Epithelial cell of esophagus (primary cell): ENCODE measurements at places on chromosomes 4 and X.

- no peak for DNase-seq
Observed at GRCh38 chr4:111649308-111649707, 495.9 kb upstream of the FAM241A start.

- DNase-seq, result no peak
Observed at GRCh38 chrX:9899640-9900111, 67.5 kb upstream of the CLDN34 start.

DNA sequence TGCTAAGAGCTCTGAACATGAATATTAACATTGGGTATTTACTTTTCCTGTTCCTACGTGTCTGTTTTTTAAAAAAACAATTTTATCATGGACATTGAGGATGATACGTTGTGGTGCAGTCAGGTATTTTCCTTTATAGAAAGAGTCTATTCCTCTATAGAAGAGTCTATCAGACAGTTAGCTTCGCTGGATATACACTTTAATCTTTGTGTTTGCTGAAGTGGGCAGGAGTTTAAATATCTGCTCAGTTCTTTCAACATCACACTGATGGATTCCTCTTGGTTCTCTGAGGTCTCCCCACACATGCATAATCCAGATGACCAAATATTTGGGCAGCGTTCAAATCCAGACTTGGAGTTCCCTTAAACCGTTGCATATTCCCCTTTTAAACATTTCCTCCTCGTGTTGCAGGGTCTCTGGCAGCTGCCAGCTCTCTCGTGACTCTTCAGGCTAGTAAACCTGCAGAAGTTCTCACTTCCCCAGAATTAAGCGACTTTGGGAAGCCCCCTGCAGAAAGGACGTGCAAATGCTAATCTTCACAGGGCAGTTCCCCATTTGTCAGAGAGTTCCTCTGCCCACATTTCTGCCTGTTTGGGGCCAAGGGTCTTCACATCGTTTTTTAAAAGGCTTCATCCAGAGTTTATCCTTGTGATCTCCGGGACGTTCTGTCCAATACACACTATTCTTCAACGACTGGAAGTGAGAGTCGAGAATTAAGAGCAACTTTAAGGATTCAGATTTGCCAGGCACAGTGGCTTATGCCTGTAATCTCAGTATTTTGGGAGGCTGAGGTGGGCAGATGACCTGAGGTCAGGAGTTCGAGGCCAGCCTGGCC is 20.5 kb upstream of the DHRSX start:
- no peak for DNase-seq

DNA sequence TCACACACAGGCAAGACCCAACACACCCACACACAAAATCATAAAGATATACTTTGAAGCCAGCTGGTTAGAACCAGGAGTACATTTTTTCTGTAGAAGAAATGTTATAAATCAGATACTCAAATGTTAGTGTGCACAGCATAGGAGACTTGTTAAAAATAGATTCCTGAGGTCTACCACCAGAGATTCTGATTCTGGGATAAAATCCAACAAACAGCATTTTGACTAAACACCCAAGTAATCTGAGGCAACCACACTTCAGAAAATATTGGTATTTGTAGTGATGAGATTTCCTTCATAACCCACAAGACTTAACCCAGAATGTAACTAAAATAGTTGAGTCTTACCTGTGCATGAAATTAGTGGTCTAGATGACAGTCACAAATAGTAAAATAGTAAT is 301.8 kb downstream of the HNRNPD start:
- no peak for DNase-seq

DNA sequence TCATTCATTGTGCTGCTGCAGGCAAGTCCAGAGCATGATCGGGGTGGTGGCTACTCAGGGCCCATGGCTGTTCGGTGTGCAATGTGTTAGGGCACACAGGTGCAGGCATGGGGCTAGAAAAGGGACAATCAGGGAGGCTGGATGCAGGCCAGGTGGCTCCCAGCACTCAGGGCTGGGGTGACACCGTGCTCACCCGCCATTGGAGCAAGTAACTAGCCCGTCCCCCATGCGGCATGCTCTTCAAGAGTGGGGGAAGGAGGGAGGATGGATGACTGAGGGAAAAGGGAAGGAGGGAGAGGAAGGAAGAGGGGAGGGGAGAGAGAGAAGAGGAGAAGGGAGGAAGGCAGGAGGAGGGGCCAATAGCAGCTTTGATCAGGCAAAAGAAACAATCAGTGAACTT is 64.7 kb downstream of the INTS6L start:
- DNase-seq, result no peak

DNA sequence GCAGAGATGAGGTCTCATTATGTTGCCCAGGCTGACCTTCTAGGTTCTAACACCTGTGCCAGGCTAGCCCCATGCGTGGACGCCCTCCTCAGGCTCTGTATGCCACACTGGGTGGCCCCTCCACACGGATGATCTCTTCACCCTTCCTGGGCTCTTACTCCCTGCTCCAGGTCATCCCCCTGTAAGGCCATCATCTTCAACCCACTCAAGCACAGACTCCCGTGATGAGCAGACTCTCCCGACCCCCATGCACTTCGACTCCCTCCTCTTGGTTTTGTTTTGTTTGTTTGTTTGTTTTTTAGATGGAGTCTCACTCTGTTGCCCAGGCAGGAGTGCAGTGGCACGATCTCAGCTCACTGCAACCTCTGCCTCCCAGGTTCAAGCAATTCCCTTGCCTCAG is 70.9 kb downstream of the HPRT1 start:
- no peak for DNase-seq

- no peak for DNase-seq
Observed at GRCh38 chr4:94407846-94408245, 43.9 kb upstream of the PDLIM5 start.

- no peak for DNase-seq
Observed at GRCh38 chrX:111728096-111728495, 47.1 kb downstream of the ALG13 start.

GRCh38 chrX:40155589-40156469 is 58.1 kb upstream of the BCOR start:
- no peak for DNase-seq

GRCh38 chr4:129164243-129164642 is 68.3 kb downstream of the C4orf33 start:
- no peak for DNase-seq

DNA sequence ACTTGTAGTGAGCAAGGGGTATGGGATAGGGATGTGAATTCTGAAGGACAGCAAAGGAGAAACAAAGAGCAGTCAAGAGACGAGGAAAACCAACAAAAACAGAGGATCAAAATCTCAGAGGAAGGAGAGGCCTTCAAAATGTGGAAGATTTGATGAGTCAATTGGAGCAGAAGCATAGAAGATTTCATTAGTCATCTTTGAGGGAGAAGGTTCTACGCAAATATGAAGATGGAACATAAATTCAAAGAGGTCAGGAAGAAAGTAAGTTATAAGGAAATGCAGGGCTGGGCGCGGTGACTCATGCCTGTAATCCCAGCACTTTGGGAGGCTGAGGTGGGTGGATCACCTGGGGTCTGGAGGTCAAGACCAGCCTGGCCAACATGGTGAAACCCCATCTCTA is 35.4 kb downstream of the MID2 start:
- DNase-seq, result peak; percentile 32

DNA sequence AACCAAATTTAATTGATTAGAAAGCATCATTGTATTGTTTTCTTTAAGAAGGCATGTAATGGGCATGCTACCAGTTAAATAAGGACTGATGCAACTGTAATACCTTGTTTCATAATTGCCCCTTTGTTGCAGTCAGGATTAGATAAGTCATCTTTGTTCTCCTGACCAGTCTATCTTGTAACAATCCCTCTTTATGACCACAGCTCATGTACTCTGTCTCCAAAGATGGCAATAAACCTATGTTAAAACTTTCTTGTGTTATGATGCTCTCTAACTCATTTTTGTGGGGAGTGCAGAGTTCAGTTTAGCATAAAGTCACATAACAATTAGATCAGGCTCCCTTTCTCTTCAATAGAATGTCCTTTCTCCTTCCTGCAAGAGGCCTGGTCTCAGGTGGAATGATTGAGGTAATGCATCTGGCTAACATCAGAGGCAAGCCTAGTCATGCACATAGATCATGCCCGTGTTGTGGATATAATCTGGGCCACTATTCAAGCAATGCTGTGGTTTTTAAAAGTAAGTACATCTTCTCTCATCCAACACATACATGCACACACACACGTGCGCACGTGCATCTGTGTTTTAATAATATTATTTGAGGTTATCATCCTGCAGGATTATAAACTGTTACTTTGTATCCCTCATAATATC is 45.6 kb downstream of the TMEM154 start:
- DNase-seq, result peak; percentile 90

DNA sequence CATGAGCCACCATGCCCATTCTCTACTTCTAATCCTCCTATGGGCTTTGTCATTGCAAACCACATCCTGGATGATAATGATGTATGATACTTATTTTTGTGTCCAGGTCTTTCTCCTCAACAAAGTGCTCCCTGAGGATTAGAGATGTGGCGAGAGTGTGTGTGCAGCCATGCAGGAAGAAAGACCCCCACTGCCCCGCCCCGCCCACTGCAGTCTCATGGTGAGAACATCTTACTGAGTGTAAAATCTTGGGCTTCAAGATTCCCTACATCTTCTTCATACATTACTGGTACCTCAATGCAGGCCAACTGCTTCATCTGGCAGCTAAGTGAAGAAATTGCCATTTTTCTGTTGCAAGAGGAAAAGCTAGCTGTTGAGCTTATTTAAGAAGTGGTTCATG is 25.9 kb upstream of the MAP3K15 start:
- no peak for DNase-seq

DNA sequence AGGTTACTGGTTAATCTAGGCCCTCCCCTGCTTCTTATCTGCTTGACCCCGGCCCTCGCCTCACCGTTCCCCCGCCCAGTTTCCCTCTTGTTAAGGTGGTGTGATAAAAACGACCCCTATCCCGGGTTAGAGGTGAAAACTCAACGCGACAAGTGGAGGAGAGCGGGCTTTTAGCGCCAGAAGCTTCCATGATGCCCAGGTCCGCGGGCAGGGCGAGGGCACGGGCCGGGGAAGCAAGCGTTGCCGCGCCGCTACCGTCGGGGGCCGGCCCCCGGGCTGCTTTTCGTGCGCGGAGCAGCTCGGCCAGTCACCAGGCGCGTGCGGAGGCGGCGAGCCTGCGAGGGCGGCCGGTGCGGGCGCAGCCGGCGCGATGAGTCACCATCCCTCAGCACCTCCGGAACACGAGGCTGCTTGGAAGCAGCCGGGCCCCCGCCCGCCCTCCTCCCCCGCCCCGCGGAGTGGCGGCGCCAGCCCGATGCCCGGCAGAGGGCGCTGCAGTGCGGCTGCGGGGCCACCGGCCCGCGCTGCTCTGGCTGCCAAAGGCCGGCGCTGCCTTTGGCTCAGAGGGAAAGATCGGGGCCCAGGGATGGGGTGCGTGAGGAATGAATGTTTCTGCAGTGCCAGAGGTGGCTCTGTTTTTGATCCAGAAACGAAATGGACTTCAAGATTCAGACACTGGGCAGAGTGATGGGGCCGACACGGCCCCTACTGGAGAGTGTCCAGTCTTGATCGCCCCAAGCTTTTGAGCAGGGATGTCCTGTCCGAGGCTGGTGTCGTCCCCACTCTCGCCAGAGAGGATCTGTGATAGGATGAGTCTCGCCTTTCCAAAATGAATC is 107.8 kb downstream of the NHSL2 start:
- peak; percentile 87 for DNase-seq
